ENCODE measurements at places on chromosomes 7 and 10.

DNA sequence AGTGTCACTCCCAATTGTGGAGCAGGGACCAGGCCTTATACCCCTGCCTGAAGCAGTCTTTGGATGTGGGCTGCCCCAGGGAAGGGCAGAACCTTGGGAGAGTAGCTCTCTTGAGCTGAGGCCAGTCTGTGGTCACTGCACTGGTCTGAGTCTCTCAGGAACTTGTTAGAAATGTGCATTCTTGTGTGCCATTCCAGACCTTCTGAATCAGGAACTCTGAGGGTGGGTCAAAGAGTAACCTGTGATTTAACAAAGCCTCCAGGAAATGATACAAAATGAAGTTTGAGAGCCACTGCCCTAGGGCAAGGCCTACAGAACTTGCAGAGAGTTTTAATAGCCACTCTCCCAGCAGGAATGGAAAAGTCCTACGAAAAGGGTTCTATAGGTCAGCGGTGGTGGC is 68.1 kb downstream of the LYZL1 start:
- no peak for DNase-seq

GRCh38 chr10:121811386-121811785 is 116.4 kb downstream of the ATE1 start:
- DNase-seq = no peak

- DNase-seq = no peak
Measured at GRCh38 chr7:151858456-151858855, 18.5 kb downstream of the PRKAG2 start.

DNA sequence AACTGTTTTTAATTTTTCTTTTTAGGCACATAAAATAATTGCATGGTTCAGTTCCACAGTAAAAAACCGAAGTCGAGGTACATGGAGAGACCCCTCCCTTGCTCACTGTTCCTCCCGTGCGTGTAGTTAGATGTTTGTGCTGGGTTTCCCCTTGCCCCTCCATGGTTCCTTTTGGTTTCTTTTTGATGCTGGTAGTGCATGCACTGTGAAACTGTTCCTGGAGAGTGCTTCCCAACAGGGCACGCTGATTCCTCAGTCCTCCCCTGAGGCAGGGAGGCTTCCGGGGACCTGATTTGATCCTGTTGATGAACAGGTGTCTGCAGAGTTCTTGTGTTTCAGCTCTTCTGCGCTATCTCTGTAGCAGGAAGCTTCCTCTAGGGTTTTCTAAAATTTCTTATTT is 69.5 kb downstream of the ADCY1 start:
- no peak for DNase-seq

DNA sequence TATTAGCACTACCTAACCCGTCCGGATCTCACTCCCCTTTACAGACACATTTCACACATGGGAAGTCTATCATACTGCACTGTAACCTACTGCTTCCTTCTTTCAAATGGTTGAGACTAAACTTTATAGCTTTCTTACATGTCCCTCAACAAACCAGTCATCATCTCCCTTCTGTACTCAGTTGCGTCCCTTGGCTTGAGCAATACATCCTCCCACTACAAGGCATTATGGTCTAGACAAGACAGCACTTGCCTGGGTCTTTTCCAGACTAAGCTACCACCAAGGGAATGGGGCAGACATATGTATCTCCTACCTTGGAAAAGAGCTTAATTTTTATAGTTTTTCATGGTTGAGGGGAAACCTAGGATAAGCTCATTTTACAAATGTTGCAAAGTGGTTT is 575.2 kb downstream of the KCNMA1 start:
- DNase-seq = no peak

- DNase-seq = peak; percentile 82
Measured at GRCh38 chr10:69901628-69902505, 100.2 kb downstream of the COL13A1 start.
